ENCODE measurements at places on chromosomes 3 and 15.

- DNase-seq: no peak
Observed at GRCh38 chr3:73697020-73697419, 72.3 kb upstream of the PDZRN3 start.

DNA sequence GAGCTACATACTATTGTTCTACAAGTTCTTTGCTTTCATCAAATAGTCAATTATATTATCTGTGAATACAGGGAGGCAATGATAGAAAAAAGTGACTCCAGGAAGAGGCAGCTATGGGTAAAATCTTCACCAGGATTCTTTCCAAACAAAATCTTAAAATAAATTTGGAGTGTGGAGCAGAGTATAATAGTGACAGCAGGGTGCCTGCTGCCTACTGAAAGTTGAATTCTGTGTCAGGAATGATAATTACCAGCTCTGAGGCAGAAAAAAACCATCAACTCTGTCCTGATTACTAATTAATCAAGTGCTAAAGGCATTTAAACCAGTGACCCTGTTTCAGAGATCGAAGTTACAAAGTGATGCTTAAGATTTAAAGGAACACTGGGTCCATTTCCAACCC, 148.0 kb downstream of the DIPK2A start:
- no peak for DNase-seq

DNA sequence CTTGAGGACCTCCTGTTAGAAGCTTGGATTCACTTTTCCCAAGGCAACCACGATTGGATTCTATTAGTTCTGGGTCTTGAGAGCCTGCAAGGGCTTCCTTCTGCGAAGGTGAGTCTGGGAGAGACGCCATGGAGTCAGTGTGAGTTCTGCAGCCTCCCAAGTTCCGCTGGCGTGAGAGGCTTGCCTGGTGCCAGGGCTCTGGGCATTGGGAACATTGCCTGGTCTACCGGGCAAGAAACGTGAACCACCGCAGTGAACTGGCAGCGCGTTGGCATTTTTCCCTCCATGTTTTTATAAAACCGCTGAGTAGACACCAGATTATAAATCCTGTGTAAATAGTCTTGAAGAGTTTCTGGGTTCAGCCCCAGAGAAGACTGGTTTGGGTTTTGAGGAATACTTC, 160.9 kb downstream of the IGF1R start:
- no peak for DNase-seq

DNA sequence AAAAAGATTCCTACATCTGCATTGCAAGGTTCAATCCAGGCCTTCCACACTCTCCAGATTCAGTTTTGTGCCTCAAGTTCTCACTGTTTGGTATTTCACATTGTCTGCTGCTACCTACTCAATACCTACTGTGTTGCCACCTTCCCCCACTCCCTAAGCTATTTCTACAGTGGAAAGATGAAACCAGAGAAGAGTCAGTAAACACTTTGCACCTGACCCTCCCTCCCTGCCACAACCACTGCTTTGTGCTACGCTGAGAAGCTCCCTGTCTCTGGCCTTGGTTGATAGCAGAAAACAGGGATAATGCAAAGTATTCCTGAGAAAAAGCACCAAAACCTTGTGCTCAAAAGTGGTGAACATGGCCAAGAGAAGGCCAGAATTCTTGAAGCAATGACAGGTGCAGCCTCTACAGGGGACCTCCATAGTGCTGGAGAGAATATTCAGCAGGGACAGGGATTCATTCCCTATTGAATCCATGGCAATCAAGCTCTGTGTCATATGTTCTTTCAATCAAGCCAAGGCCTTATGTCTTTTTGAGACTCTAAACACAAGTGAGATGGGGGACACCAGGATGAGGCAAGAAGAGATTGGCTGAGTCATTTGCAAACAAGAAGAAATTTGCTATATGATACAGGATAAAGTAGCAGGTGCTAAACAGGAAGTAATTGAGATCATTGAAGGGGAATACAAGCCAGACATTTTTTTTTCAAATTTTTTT, 83.5 kb upstream of the LIPC start:
- no peak for DNase-seq
